ENCODE measurements at places on chromosomes 16 and 17.

DNA sequence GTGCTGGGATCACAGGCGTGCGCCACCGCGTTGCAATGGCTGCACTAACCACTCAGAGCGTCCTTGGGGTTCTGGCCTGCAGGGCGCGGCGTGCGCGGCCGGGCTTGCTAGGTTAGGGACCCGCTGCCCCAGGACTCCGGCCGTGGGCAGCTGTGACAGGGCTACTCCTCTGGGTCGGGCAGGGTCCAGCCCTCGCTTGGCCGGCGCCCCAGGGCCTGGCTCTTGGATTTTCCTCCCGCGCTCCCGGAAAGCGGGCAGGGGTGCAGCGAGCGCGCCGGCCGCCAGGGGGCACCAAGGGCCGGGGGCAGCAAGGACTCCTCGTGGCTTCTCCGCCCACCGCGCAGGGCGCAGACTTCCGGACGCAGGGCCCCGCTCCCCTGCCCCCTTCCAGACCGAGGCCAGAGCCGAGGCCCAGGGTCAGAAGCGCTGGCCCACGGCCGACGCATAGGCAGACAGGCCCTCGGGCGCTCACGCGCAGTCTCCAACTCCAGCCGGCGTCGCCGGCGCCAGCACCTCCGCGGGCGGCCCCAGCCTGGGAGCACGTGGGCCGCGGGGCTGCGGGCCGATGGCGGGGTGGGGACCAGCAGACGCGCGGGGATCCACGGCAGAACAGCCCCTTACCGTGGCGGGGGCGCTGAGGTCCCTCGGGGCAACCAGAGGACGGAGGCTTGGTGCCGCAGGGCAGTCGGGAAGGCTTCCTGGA lies 355 bp downstream of the TLE7 start:
- DNase-seq: no peak

DNA sequence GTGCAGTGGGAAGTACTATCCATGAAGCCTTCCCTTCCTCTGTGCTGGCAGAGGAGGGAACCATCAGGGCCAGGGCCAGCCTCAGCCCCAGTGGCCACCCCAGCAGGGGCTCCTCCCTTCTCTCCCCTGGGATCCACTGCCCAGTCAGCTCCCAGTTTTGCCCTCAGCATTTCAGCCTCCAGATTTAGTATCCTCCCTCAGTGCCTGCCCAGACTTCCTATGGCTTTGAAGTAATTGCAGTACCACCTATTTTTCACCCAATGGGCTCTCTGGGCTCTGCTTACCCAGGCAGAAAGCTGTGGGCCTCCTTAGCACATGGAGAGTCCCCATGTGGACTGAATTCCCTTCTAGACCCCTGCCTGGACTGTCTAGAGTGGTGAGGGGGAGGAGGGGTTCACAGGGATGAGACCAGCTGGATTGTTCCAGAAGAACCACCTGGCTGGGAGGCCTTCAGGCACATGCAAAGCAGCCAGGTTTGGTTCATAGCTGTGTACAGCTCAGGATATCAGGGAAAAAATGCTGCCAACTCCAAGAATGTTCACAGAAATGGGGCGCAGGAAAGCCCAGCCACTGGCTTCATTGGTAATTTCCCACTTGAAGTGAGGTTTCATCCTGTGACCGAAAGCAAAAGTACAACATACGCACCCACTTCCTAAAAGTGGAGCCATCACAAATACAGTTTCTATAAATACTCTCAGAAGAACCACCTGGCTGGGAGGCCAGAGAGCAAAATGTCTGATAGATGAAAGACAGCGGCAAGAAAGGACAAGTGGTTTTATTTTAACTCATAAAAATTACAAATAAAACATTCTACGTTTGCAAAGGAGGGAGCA lies 15.2 kb upstream of the HERPUD1 start:
- DNase-seq: no peak

- peak; percentile 48 for DNase-seq
These were observed 38.6 kb upstream of the TBX2 start for GRCh38 chr17:61361084-61361483.

GRCh38 chr16:56451753-56452689 lies 667 bp downstream of the OGFOD1 start:
- DNase-seq: no peak

GRCh38 chr17:14048169-14048568 lies 21.1 kb upstream of the COX10 start:
- DNase-seq: no peak

DNA sequence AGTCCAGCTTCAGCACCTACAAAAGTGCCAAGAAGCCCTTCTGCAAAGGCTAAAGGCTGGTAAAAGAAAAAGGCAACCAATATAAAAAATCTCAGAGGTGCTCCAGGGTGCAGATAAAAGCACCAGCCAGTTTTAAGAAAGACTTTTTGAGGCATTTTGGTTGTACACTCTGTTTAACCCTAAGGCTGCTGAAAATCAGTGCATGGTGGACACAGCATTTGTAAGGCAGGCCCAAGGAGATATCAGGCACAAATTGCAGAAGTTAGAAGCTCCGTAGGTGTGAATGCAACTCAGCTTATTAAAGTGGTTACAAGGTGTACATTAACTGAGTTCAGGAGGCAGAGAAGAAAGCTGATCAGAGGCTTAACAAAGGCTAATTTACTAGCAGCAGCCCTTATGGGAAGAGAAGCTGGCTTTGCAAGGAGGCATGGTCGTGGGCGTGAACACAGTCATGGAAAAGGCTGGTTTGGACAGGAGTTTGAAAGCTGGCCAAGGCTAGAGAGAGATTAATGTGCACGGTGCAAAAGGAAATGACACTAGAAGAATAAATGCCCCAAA lies 21.1 kb downstream of the ACSM1 start:
- DNase-seq: no peak

DNA sequence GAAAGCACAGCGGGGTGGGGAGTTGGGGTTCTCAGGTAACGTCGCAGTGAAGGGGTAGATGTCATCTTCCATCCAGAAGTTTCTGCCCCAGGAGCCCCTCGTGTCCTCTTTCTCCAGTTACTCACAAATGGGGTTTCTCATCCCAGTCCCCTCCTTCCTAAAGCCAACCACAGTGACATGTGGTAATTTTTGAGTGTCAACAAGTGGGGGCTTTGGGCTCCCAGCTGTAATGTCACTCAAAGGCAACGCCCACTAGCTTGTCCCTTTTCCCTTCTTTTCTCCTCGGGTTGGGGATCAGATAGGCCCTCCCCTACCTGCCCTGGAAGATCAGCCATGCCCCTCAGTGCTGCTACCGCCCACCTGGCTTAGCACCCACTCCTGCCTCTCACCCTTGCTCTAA lies 14.4 kb downstream of the IRX5 start:
- no peak for DNase-seq

- DNase-seq: no peak
These were observed 55.0 kb downstream of the STH start for GRCh38 chr17:46053911-46054534.

DNA sequence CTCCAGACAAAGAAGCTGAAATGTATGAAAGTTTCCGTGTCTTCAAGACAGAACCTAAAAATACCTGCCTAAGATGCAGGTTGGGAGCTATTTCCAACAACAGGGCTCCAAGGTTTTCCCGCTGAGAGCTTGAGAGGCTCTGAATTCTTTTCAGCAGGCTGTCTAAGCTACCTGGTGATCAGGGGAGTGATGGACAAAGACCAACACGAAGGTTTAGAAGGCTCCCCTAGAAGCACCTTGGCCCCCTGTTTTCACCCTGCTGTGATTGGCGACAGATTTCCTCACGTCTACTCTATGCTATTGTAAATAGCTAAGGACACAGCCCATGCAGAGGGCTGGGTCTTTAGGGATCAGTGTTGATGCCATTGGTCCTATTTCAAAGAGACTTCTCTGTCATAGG lies 275.2 kb upstream of the SALL1 start:
- DNase-seq: no peak
